ENCODE measurements at places on chromosomes 3 and 15.
A peak's percentile ranks its signal among the peaks of the same experiment; 100 is the strongest.

DNA sequence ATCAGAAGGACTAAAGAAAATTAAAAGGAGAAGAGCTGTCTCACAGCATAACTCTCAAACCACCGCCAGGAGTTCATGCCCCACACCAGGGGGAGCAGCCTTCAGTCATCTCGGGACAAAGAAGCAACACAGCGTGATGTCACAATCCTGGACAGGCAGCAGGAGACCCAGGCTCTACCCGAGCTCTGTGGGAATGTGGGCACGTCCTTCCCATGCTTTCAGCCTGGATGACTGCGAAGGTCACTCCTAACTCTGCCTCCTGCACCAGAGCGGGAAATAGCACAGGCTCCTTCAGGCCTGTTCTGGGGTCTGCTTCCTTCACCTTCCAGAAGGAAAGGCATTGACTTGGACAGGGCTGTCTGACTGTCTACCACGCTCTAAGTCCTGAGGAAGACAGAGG, 31.3 kb downstream of the NOX5 start:
- peak; percentile 11 for DNase-seq

DNA sequence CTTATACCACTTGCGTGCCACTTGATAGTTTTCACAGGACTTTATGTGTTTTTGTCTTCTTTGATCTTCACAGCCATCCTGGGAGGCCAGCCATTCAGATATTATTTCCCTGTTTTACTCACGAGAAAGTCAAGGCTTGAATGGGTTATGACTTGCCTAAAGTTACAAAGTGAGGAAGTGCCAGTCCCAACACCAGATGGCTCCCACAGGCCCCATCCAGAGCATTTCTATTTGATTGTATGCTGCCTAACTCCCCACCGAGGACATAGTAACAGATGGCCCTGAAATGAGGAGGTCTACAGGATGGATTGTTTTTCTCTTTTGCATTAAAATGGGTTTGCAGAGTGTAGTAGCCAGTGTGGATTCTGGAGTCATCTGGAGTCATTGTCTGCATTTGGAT, 74.5 kb downstream of the SPTSSB start:
- DNase-seq: no peak

- DNase-seq: no peak
Observed at GRCh38 chr3:35664460-35664919, 25.2 kb downstream of the ARPP21 start.

DNA sequence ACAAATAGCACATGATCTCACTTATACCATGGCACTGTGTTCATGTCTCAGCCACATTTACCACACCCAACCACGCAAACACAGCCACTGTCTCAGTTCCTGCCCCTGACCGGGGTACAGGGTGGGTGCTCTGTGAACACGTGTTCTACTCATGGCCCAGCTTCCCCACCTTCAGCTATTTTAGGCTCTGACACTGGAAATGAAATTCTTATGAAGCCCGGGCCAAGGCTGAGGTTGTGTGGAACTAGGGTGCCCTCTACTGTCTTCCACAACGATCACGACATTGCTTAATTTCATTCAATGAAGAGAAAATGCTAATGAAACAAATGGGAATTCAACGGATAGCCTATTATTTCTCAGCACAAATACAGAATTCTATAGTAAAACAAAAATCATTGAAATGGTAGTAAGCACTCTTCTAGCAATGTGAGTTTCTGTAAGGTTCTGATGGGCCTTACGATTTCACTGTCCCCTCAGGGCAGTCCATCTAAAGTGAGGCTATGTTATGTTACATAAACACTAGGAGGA, 2.1 kb upstream of the GABRA5 start:
- DNase-seq: peak; percentile 2

DNA sequence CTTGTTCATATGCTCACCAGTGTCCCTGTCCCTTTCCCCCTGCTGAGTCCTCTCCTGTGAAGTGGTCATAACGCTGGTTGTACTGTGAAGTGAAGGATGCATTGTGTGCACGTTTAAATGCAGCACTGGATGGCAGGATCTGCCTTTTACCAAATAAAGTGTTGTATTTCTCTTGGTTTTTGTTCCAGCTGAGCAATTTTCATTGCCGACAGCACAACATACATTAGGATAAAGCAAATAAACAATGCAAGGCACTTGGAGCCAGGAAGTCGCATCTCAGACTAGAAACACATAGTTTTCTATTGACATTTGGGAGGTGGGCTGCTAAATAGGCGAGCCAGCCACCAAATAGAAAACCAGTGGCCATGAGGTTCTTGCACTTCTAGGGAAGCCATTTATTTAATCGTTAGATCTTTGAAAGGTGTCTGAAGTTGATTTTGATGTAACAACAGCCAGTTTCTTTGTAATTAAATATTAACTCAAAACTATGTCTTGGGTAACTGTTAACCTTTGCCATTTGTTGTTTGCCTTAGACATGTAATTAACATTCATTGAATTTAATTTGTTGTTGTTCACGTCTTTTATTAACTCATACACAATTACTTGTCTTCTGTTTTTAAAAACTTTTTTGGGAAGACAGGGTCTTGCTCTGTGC, 185.3 kb downstream of the FNDC3B start:
- peak; percentile 58 for DNase-seq

DNA sequence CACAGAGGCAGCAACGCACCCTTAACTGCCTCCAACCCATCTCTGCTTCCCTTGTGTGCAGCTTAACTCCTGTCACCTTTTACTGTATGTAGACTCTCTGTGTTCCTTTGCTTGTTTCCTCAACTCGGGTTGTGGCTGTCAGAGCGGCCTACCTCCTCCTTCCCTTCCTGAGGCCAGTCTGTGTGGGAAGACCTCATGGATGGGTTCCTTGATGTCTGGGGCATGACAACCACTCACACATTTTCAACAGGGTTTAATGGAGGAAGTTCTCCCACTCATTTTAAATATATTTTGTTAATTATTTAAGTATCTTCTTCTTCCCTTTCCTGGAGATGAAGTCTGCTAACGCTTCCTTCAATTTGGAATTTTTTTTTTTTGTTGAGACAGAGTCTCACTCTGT, 1.8 kb upstream of the CSPG5 start:
- no peak for DNase-seq

DNA sequence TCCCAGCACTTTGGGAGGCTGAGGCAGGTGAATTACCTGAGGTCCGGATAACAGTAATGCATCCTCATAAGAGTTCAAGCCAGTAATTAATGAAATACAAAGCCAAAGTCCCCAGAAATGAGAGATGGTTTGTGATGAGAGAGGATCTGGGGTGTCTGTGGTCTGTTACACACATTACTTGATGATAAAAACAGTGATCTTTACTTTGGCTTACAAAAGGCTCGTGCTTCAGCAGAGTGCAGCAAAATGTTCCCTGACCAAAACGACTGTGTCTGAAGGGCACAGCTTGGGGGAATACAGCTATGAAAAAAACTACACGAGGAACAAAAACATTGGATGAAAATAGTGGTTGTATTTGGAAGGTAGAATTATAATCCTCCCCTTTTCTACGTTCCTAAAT, 40.9 kb downstream of the CRTC3 start:
- DNase-seq: no peak

- DNase-seq: no peak
Observed at GRCh38 chr15:92079647-92080255, 226.2 kb downstream of the SLCO3A1 start.

GRCh38 chr15:52856286-52856685, 66.2 kb upstream of the ONECUT1 start:
- DNase-seq: no peak

DNA sequence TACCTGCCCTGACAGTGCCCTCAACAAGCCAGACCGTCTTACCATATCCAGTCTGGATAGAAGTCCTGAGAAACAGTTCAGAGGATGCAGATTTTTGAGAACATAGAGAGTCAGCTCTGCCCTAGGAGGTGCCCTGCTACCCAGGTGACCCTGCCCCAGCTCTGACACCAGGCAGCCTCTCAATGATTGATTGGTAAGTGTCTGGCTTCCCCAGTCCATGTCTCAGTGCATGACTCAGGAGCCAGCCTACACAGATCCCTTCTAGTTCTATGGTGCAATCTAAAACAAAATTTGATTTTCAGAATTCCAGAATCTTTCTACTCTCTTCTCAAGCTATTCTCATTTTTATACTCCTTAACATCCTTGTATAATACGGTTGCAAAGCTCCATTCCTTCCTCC, 292.1 kb downstream of the VPS13C start:
- DNase-seq: no peak

DNA sequence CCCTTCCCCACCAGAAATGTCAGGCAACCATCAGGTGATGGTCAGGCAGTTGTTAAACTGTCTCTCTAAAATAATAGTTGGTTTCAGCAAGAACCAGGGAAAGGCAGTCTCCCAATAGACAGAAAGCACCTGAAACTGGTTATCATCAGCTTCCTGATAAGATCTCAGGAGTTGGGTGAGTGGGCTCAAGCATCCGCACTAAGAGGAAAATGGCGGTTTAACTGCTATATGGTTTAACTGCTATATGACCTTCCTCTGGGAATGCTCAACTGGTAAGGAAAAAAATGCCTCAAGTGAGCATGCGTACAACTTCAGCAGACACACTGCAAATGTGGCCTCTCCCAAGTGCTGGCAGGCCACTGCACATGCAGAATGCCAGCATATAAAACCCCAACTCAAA, 240.8 kb upstream of the CMC1 start:
- no peak for DNase-seq

- no peak for DNase-seq
Observed at GRCh38 chr15:94203306-94203705, 28.1 kb upstream of the MCTP2 start.

DNA sequence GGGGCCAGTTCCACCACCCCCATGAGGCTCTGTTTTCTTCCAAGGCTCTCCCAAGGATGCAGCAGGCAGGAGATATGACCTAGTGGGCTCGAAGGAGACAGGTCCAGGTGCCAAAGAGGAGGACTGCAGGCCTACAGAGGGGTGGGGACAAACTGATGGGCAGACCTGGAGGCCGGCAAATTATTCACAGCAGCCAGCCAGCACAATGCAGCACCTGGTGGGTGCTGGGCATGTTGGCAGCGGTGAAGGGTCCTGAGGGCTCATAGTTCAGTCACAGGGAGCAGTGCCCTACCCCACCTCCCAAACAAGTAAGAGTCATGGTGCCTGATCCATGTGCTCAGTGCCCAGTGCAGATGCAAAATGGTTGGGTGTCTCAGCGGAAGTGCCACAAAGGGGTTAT, 171.7 kb downstream of the ABHD5 start:
- DNase-seq: no peak

- no peak for DNase-seq
Observed at GRCh38 chr3:20741381-20741780, 555.4 kb upstream of the SGO1 start.

DNA sequence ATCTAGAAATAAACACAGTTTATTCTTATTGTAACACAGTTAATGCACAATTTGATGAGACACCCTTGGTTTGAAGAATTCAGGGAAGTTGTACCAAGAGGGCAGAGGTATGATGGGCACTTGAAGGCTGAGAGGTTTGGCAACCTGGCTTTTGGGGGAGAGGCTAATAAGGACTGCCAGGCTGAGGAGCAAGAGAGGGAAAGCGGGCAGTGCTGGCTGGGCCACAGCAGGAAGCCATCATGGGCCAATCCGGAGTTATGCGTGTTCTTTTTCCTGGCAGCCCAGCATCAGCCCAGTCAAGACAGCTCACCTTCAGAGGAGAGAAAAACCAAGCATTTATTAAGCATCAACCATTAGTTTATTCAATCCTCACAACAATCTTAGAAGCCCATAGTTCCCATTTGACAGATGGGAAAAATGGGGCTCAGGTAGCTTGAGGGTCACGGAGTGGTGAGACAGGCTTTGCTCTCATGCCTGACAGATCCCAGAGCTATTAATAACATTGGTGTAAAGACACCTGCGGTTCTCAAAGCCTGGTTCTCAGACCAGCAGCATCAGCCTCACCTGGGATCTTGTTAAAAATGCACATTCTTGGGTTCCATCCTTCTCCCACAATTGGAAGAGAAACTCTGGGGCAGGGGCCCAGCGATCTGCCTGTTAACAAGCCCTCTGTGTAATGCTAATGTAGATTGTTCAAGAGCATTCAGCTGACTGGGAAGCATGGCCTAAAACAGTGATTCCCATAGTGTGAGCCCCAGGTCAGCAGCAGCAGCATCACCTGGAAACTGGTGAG, 183.7 kb downstream of the NTRK3 start:
- DNase-seq: no peak

DNA sequence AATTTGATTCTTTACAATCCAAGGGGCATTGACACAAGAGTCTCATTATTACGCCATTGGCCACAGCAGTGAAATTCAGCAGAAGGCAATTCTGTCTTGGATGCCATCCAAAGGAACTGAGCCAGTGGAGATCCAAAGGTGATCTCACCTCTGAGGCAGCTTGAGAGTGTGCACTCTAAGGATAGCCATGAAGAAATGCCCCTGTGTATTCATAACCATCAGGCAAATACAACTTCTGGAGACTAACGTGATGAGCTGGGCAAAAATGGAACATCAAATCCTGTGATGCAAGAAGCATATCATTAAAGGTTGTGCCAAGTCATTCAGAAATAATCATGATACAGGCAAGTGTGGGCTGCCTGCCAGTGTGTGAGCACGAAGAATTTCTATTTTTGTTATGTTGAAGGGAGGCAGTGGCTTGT, 41.4 kb downstream of the ROBO2 start:
- peak; percentile 73 for DNase-seq

DNA sequence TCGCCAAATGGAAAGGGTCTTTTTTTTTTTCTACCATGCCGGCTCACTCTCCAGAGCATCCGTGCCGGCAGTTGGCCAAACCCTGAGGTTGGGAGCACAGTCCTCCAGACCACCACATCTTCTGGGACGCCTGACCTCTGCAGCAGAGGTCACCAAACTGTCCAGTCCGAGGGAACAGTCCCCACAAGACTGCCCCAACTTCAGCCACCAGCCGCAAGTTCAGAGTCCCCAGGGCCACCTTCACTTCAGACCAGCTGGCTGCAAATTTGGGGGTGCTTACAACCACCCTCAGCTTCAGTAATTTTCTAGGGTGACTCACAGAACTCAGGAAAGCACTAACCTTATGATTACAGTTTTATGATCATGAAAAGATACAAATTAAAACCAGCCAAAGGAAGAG, 28.9 kb downstream of the PLA2G4D start:
- no peak for DNase-seq

GRCh38 chr15:80597076-80597475, 98.0 kb upstream of the ABHD17C start:
- no peak for DNase-seq

DNA sequence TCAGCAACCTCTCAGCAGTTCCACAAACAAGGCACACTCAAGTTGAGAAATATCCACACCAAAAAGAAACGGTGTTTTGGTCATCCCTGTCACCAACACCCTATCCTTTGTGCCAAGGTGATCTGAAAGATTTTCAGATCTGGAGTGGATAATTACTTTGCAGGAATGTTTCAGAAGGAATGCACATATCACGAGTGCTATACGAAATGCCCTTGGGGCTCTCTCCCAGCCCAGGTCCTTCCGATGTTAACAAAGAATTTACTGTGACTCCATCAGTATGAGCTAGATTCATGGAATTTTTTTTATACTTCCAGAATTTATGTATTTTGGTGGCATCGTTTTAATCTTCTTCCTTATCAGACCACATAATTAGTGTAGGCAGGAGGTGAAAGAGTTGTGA, 105.0 kb downstream of the GRM7 start:
- DNase-seq: no peak
